Cardiac septum (tissue), 1 donor: ENCODE measurements at places on chromosomes 12 and 14. TPM values are rescaled to one million over a fixed set of nuclear protein-coding genes. Genes with fewer than 3 reads are reported as not detected.

GRCh38 chr12:44875417-44875953 is 630 bp downstream of the NELL2 start:
- no peak for DNase-seq

Gene ZNF384
- total RNA-seq, result 32.7 TPM

DNA sequence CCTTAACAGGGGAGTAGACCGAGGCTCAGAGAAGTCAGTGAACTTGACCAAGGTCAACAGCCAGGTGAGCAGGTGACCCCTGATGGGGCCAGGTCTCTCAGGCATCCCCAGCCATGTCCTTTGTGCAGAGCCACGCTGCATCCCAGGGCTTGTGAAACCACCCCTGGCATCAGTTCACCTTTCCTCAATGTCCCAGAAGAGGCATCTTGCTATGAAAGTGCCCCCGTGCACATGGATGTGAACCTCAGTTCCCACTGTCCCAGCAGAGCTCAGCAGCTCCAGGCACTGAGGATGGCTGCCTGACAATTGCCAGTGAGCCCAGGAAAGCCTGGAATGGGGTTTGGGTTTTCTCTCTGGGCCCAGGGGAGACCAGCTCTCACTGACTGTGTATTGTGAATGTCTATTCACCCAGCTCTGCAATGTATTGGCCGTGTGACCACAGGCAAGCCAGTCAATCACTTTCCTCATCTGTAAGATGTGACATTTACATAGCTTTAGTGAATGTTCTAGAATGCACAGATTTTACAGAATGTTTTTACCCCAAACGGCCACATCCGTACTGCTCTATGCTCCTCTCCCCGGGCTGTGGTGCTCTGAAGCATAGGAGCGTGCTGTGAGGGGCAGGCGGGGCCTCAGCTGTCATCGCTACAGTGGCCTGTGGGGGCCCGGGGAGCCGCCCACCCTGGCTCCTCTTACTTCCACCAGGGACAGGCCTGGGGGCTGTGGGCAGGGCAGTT is 4.9 kb downstream of the CACNA2D4 start:
- DNase-seq, result peak; percentile 66

- no peak for DNase-seq
Observed at GRCh38 chr14:105432657-105433056, 13.0 kb downstream of the MTA1 start.

GRCh38 chr12:64691795-64692583 is 67.2 kb downstream of the GNS start:
- DNase-seq, result no peak

DNA sequence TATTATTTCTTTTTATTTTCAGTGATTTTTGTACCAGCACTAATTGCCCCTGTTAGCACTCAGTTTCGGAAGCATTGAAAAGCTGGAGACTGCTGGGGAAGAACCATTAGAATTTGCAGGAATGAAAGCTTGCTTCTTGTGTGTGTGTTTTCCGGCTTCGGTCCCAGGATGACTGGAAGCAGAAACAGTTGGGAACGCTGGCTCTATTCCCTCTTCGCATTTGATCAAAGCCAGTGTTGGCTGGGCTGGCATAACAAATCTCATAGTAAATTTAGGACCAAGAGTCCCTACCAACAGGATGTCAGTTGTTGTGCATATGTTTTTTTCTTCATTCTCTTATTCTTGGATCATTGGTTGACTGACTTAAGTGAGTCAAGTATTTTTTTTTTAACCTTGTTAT is 53.6 kb upstream of the TRAF3 start:
- DNase-seq, result no peak

DNA sequence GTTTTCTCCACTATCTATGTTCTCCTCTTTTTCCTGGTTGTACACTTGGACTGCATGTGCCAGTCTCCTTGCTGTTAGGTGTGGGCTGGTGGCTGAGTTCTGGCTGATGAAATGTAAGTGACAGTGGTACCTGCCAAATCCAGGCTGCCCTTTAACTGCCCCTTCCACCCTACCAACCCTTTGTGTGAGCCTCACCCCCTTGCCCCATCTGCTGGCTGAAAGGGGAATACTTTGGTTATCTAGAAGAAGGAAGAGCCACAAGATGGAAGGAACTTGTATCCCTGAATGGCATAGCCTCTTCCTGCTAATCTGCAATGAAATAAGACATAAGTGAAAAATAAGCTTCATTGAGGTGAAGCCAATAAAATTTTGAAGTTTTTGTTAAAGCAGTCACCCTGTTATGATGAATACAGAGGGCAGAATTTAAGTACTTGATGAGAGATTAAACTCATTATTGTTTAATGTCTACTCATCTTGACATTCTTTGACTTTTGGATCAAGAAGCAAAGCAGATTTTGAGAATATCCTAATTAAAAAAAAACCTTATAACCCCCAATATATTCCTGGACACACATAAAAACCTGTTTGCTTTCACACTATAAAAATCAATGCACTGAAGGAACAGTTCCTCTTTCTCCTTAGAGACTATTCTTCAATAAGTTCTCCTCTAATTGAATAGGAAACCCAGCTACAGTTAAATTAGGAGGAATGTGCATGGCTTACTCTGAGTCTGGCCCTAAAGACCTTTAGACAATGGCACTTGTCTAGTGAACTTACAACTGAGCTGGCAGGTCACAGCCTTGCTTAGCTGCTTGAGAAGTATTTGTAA is 262.6 kb upstream of the BTG1 start:
- no peak for DNase-seq

GRCh38 chr12:110690127-110690430 is 1.2 kb upstream of the HVCN1 start:
- no peak for DNase-seq

DNA sequence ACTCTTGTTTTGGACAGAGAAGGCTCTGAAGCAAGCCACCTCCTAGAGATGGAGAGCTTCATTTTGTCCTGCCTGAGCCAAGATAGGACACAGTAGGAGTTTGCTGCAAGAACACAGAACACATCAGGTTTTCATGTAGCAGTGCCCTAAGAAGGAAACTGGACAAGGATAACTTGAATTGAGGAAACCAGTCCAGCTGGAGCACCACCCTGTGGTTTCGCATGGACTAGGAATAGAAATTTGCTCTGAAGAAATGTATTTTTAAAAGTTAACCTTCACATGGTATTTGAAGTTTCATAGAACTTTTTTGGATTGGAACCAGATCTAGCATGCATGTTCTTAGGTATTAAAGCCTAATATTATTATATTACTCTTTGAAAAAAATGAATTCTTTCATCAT is 68.8 kb downstream of the RERG start:
- DNase-seq, result no peak

Gene TAS2R9
- total RNA-seq, result not detected

DNA sequence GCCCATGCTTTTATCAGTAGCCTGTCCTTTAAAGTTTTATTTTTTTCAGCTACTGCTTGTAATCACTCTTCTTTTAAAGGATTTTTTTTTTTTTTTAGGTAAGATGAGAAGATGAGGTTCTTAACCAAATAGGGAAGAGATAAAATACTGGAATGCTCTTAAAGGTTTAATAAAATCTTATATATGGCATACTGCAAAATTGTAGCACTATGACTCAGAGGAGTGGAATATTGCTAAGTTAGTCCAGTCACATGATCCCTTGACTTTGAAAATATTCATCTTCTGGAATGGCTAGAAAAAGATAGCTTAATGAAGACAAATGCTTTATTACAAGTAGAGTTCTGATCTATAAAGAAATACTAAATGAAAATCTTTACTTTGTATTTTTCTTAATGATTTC is 116.6 kb downstream of the NAV3 start:
- no peak for DNase-seq

Gene ASB2
- total RNA-seq, result 156 TPM

DNA sequence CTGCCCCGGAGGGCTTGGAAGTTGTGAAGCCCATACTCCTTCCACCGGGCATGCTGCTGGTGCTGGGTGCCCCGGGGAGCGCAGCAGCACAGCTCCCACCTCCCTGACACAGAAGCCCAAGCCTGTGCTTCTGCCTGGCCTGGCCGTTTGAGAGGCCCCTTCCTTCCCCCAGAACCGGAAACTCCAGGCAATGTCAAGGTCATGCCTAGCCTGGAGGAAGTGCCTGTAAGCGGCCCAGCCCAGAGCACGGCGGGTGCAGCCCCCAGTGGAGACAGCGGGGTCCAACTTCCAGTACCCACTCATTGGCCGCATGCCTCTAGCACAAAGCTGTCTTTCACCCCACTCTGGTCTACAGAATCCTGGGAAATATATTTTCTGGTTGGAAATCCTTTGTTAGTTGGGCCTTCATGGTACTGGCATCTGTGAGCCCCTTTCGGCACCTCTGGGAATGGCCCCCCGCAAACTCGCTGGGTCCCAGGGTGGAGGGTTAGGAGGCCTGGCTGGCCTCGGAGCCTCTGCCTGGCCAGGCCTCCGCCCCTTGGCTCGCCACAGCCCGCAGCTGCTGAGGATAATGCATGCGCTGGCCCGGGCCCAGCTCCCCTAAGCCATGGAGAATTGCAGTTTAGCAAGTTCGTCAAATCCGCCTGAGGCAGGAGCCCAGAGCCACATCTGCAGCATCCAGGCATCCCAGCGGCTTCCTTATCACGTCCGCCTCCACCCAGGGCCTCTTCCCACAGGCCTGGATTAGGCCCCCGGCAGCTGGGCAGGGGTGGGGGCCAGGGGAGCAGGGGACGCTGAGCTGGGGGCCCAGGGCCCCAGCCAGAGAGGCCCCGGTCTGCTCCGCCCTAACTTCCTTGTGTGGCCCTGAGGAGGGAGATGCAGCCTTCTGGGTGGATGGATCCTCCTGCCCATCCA is 48.9 kb upstream of the DLK1 start:
- DNase-seq, result no peak

GRCh38 chr14:54220071-54220703 is 176.6 kb upstream of the CDKN3 start:
- DNase-seq, result no peak

DNA sequence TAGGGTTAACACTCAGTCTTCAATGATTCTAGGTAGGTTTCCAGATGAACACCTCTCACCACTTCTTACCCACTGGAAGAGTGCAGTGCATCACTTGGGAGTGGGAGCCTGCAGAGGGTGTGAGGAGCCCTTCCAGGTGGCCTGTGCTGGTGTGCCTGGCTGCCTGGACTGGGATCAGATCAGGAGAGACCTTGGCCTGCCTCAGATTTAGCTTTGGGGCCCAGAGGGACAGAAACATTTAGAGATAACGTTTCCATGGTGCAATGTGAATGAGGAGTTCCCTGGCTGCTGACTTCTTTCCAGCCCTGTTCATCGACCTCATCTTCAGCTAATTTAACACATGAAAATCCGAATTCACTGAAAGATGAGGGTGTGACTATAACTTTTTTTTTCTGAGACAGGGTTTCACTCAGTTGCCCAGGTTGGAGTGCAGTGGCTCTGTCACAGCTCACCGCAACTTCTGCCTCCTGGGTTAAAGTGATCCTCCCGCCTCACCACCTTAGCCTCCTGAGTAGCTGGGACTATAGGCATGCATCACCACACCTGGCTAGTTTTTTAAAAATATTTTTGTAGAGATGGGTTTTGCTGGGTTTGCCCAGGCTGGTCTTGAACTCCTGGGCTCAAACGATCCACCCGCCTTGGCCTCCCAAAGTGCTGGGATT is 53.6 kb downstream of the SUSD6 start:
- no peak for DNase-seq

Gene MGP
- 677 TPM for total RNA-seq

GRCh38 chr14:97253756-97254155 is 456.6 kb downstream of the VRK1 start:
- no peak for DNase-seq

GRCh38 chr12:53729644-53730043 is 2.4 kb upstream of the CALCOCO1 start:
- no peak for DNase-seq

DNA sequence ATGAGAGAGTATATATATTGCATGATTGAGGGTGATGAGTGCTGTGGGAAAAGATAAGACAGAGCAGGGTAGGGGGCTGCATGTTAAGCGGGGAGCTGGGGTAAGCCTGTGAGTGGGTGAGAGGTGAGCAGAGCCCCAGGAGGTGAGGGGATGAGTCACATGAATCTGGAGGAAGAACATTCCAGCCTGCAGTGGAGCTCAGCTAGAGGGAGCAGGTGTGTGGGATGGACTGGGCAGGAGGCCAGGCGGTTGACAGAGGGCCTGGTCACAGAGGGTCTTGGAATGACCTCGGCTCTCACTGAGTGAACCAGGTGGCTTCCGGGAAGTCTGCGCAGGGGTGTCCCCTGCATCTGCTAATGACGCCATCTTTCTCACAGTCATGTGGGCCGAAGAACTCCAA is 44.4 kb downstream of the GIT2 start:
- no peak for DNase-seq

Gene ESRRB
- 8.7 TPM for total RNA-seq

GRCh38 chr12:120687578-120688289 is 785 bp downstream of the MLEC start:
- DNase-seq, result no peak

- DNase-seq, result no peak
Observed at GRCh38 chr12:38639625-38640024, 265.8 kb downstream of the CPNE8 start.

DNA sequence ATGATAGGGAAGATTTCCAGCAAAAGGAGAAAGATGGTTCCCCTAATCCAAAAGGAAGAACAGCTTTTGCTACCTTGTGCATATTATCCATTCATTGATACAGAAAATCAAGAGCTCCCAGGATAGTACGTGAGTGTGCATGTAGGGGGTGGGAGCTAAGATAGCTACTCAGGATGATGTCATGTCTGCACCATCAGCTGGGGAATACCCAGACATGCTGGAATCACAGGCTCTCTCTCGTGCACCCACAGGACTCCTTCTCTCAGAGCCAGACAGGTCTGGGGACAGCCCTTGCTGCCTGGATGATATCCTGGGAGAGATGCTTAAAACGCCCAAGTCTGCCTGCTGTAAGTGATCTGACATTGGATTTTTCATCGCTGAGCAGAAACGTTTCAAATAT is 38.9 kb downstream of the FOXN3 start:
- no peak for DNase-seq

GRCh38 chr12:115886666-115887065 is 390.8 kb downstream of the MED13L start:
- no peak for DNase-seq

Gene GAS2L3
- total RNA-seq, result 2.8 TPM

DNA sequence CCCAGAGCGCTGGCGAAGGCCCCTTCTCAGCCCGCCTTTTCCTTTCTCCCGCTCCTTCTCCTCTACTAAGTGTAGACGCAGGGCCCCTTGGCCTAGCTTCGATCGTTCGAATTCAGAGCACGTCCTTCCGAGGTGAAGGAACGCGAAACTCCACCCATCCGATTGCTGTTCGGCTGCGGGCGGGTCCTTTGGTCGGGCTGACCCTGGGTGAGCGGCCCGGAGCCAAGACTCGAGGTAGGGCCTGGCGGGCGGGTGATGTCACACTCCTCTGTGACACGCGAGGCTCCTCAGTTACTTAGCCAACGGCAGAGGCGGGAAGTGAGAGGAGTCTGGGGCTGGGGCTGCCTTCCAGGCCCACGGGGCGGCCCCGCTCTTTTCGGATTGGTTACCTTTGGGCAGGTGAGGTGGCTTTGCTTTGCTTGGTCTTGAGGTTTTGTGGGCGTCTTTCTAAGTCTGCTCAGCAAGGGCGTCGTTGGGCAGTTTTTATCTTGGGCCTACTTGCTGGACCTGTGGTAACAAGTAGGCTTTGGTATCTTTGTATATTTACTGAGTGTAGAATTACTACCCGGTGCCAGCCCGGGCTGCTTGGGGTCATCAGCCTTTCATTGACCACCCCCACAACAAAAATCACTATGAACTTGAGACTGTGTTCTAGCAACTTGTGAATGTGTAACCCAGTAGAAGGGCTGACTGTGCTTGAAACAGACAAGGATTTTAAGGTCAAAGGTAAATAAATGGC is 694 bp downstream of the TMBIM6 start:
- peak; percentile 94 for DNase-seq

Gene CACNA2D4
- 0.89 TPM for total RNA-seq

- no peak for DNase-seq
Observed at GRCh38 chr14:103698380-103699260, 16.6 kb downstream of the XRCC3 start.
